ENCODE measurements at places on chromosomes 7 and 10. TPM values are rescaled to one million over a fixed set of nuclear protein-coding genes. Genes with fewer than 3 reads are reported as not detected.

DNA sequence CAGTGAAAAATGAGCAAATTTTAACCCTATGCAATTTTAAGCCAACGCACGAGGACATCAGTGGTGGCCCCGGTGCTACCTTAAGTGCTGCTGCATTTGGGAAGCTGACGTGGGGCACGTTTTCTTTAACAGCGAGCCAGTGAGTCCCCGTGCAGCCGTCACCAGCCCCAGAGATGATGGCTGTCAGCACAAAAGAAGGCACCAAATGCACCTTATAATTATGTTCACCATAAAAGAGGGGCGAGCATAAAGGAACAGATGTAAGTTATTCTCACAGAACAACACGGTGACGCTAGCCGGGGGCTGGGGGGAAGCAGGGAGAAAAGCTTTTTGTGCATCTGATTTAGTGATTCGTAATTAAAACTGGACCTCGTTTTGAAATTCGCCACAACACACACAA is 260.1 kb downstream of the DNAJB6 start:
- DNase-seq, result no peak

PON3 gene
- total RNA-seq, result not detected

HOXA10 gene
- total RNA-seq, result 12.8 TPM

- DNase-seq, result peak; percentile 20
Measured at GRCh38 chr7:25894902-25895791, 256.9 kb upstream of the NFE2L3 start.

PTPRN2 gene
- 0.11 TPM for total RNA-seq

ZNF789 gene
- 5.1 TPM for total RNA-seq

DNA sequence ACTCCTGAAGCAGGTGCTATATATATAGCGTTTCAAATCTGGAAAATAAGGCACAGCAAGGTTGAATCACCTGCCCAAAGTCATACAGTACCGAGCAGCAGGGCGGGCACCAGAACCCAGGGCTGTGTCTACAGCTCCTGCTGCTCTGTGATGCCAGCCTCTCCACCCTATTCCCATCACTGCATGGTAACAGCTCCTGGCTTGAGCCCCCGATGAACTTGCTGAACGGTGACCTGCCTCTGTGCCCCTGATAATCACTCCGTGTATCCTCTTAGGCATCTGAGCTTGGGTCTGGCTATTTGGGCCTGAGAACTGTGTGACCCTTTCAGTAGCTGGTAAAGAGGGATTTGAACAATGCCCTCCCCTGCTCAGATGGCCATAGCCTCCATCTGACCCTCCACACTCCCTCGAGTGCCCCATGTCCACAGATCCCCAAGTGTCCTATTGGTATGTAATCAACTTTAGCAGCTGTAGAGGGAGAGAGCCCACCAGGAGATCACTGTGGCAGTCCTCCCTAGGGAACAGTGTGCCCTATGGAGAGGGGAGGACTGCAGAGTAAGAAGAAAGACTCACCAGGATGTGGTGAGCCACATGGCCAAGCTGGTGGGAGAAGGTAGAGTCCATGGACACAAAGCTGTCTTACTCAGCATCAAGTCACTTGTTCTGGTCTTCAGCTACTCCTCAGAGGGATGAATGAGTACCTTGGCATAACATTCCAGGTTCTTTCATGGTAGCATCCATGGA is 1.1 kb upstream of the ARHGAP22 start:
- peak; percentile 91 for DNase-seq

Data from LHCN-M2 (cell line).